PC-9 (cell line): ENCODE measurements at places on chromosomes 7 and 10. TPM values are rescaled to one million over a fixed set of nuclear protein-coding genes. Genes with fewer than 3 reads are reported as not detected.

GRCh38 chr7:16368885-16369284 lies 52.5 kb downstream of the CRPPA start:
- DNase-seq: no peak

- DNase-seq: no peak
Measured at GRCh38 chr10:58642283-58642682, 129.6 kb downstream of the BICC1 start.

DNA sequence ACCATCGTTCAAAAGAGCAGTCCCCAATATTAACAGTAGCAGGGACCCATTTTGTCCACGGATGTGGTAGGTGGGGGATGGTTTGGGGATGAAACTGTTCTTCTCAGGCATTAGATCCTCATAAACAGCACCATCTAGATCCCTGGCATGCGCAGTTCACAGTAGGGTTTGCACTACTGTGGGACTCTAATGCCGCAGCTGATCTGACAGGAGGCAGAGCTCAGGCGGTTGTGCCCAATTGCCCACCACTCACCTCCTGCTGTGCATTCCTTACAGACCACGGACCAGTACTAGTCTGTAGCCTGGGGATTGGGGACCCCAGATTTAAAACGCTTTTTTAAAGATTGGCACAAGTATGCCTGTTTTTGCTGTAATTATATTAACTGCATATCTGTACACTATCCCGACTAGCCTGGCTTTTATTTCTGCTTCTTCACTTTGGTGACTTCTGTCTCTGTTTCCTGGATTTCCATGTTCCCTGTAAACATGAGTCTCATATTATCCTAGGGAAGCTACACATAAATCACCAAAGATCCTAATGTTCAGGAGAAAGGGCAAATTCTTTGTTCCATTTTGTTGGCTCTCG lies 163.3 kb upstream of the AKR1E2 start:
- no peak for DNase-seq

GRCh38 chr10:4081685-4082111 lies 296.7 kb upstream of the KLF6 start:
- DNase-seq: peak; percentile 37

- peak; percentile 87 for DNase-seq
Measured at GRCh38 chr10:79299397-79300241, 47.6 kb upstream of the PPIF start.

ANK3 gene
- total RNA-seq: 31.4 and 32.0 TPM in 2 replicates

DNA sequence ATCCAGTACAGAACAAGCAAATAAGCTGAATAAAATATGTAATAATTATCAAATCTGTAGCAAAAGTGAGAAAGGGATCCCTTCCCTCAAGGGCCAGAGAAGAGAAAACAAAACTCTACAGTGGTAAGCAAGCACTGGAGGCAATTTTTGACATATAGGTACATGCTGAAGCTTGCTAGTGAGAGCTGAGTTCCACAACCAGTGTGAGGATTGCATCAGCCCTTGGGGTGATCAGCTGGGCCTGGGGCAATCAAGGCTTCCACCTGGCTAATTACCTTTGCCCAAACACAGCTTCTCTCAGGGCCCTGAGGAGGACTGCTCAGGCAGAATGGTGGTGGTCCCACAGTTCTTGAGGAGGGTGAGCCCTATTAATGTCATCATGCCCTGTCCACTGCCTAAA lies 134.4 kb upstream of the DLX6 start:
- no peak for DNase-seq

- no peak for DNase-seq
Measured at GRCh38 chr7:111953611-111954010, 252.6 kb downstream of the DOCK4 start.

DNA sequence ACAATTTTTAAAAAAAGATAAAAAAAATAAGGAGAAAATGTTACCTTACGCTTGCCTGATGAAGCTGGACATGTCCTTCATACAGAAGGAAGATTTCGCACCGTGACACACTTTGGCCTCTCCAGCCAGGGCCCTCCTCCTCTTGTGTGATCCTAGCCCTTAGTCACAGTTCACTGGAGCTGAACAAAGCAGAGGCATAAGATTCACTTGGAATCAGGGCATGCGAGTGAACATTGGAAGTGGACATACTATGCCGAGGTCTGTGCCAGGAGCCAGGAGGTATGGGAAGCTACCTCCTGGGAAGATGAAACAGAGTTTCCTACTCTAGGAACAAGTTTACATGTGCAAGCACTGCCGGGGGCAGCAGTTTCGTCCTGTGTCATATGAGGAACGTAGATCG lies 91.5 kb downstream of the XPNPEP1 start:
- no peak for DNase-seq

ARL5B gene
- 11.1 and 15.3 TPM in 2 replicates for total RNA-seq

DNA sequence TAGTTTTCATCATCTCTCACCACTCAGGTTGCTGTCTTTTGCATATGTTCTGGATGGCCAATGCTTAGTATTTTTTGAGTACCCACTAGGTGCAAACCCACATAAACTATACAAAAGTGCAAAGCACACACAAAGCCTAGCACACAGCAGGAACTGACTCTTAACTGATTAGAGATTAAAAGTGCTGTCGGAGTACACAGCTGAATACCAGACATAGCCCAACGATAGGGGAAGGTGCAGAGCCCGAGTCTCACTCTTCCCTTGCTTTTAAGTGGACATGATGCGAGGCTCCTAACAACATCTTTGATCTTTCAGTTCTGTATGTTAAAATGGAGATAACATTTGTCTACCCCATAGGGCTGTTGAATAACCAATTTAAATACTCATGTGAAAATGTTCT lies 90.8 kb downstream of the DPY19L1 start:
- DNase-seq: no peak

GRCh38 chr10:128072941-128073645 lies 53.1 kb downstream of the MKI67 start:
- no peak for DNase-seq

GRCh38 chr7:116353647-116354046 lies 143.3 kb downstream of the TES start:
- peak; percentile 11 for DNase-seq

- no peak for DNase-seq
Measured at GRCh38 chr10:132465193-132465888, 68.3 kb downstream of the PWWP2B start.

ENO4 gene
- 0.43 and 0.79 TPM in 2 replicates for total RNA-seq

FAM180A gene
- not detected in 2 replicates for total RNA-seq

DNA sequence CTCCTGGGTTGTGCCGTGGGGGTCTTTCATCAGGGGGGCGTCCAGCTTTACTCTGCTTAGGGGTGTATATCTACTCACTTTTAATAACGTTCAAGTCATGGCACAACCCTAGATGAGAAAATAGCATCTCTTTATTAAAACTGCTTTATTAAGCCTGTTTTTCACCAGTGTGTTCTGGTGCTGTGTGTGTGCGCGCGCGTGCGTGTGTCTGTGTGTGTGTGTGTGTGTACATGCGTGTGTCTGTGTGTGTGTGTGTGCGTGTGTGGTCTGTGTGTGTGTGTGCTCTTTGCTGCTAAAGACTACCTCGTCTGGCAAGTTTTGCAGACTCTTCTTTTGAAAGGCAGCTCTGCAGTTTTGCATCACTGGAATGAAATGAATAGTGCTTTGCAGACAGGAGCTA lies 390.9 kb upstream of the MKI67 start:
- DNase-seq: no peak

- DNase-seq: peak; percentile 35
Measured at GRCh38 chr7:1742555-1743303, 72.7 kb downstream of the ELFN1 start.

DNA sequence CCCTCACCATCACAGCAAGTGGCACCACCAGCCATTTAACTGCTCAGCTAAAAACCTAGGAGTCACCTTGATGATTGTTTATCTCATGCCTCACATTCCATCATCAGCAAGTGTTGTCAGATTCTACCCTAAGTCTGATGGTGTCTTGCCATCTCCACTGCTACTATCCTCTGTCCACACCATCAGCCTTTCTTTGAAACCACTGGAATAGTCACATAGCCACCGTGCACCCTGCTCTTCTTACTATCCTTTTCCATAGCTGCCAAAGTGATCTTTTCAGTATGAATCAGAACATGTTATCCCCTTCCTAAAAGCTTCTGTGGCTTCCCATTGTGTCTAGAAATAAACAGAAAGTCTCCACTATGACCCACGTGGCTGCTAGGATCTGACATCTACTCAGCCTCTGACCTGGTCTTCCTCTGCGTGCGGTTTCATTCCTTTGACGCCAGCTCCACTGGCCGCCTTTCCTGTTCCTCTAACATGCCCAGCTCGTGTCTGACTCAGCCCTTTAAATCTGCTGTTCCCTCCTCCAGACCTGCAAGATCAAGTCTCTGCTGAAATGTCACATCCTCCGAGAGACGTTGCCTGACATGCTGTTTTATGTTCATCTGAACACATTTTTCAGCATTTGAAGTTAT lies 16.5 kb upstream of the CHN2 start:
- no peak for DNase-seq

- DNase-seq: peak; percentile 31
Measured at GRCh38 chr7:106679153-106679931, 18.4 kb upstream of the CCDC71L start.

- no peak for DNase-seq
Measured at GRCh38 chr7:122199171-122199570, 55.1 kb upstream of the AASS start.

DNA sequence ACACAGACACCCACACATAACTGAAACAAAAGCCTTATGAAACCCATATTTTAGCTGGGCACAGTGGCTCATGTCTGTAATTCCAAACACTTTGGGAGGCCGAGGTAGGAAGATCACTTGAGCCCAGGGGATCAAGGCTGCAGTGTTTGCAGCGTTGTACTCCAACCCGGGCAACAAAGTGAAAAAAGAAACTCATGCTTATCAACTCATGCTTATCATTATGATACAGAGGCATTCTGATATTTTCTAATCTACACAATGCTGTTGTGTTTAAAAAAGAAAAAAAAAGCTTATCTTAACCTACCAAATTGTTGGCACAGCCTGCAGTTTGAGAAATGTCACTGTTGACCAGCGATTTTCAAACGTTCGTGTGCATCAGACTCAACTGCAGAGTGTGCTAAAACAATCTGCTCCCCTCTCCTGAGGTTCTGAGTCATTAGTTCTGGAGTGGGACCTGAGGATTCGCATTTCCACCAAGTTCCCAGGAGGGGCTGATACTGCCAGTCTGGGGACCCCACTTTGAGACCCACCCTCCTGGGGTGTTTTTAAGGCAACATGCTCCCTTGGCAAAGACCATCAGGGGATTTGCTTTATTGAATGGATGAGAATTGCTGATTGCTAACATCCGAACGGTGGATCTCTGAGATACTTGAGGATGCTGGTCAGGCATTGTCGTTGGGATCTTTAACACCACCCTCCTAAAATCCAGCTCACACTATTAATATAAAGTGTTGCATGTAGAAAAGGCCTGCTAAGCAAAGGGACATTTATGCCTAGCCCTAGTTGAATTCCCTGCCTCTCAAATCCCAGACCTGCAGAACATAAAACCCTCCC lies 16.2 kb downstream of the CHST3 start:
- DNase-seq: peak; percentile 20

- DNase-seq: no peak
Measured at GRCh38 chr7:143129477-143129876, 2.4 kb upstream of the PIP start.

LRMDA gene
- not detected in 2 replicates for total RNA-seq

DNA sequence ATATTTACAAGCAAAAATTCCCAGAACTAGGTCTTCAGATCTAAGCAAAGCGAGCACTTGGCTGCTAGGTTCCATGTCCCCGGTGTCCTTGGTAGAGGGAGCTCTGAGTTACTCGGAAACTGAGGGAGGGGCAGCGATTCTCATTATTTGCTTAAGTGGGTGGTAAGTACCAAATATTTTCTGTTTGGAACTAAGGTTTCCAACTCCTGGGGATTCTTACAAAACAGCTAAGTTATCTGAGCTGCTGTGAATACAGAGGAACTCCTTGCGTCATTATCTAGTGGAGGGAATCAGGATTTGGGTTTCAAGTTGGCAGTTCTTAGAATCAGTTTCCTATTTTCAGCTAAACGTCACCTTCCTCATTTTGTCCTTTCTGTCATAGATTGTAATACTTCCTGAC lies 76.8 kb upstream of the IKZF1 start:
- no peak for DNase-seq

- no peak for DNase-seq
Measured at GRCh38 chr7:50505553-50506210, 55.5 kb upstream of the FIGNL1 start.

GRCh38 chr7:119254742-119255141 lies 1018.2 kb upstream of the KCND2 start:
- DNase-seq: no peak

GRCh38 chr10:71214641-71215559 lies 2.5 kb downstream of the UNC5B start:
- no peak for DNase-seq

- DNase-seq: no peak
Measured at GRCh38 chr10:103590744-103591291, 97.3 kb downstream of the NEURL1 start.

DNA sequence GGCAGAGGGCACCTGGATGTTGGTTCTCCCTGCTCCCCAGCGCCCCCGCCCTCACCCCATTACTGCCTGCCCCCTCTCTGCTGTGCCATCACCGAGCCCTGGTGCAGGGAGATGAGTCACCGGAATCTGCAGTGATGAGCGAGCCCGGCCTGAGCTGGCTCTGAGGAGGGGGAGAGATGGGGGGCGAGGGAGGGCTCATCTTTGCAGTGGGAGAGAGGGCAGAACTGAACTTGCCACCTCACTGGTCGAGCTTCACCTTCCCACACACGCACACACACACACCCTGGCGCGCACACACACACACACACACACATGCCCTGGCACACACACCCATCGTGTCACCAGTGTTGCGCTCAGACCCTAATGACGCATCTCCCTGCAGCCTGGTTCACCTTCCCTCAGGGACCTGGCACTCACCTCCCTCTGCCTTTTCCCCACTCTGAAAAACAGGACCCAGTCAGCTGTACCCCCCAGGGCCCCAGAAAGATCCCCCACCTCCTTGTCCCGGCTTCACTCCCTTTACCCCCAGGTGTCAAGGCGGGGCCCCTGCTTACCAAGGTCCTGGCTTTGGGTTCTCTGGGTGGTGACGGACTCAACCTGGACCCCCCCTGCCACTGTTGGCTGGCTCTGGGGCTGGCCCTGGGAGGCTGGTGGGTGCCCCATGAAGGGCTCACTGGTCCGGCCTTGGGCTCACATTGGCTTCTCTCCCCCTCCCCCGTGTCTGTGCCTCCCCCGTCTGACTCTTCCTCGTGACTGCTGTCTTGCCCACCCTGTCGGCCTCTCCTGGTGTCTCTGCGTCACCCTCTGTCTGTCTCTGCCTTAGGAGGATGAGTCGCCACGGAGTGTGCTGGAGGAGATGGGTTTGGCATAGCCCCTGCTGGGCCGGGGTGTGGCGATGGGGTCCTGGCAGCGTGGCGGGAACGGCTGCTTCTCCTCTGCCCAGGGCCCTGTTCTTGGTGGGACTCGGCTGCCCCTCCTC lies 5.4 kb downstream of the VGF start:
- no peak for DNase-seq

PTF1A gene
- not detected in 2 replicates for total RNA-seq

ANXA11 gene
- 287 and 318 TPM in 2 replicates for total RNA-seq

HK1 gene
- 128 and 140 TPM in 2 replicates for total RNA-seq
